Panc1 (cell line): ENCODE measurements at places on chromosomes 4 and X.

- no peak for DNase-seq
Observed at GRCh38 chrX:129984111-129984958, 1.9 kb downstream of the BCORL1 start.

GRCh38 chrX:154547245-154548027 lies at the start of gene IKBKG:
IKBKG (plus strand) TSS chrX:154547620; CDS start chrX:154552003, 4,383 bp downstream.
- DNase-seq: no peak

DNA sequence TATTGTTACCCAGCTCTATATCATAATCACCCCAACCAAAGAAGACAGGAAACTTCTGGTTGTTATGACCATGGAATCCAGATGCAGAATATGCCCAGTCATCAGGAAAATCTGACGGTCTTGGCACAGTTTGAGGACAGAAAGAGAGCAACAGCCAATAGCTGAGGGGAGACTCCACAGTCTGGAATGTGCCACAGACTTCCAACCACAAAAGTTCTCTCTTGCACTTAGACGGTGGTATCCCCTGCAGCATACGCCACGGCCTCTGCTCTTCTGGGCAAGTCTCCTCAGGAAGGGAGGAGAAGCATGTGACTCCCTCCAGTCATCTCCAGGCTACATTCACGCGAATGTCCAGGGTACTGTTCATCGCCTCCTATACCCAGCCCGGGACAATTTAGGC lies 18.4 kb downstream of the ZNF827 start:
- no peak for DNase-seq

DNA sequence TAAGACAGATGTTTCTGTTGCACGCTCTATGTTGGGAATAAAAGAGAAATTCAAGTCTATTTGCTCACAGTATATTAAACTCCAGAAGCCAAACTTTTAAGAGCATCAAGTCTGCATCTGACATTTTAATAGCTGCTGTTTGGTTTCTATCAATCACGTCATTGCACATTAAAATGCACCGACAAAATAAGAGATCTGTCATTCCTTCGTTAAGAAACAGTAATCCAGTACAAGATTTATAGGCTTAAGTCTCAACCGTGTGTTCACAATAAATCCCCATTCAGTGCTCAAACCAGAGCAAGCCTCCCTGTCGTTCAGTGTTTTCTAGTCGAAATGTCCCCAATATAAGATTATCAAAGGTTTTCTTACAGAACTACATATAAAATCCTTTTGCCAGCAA lies 89.0 kb upstream of the BMPR1B start:
- DNase-seq: no peak

DNA sequence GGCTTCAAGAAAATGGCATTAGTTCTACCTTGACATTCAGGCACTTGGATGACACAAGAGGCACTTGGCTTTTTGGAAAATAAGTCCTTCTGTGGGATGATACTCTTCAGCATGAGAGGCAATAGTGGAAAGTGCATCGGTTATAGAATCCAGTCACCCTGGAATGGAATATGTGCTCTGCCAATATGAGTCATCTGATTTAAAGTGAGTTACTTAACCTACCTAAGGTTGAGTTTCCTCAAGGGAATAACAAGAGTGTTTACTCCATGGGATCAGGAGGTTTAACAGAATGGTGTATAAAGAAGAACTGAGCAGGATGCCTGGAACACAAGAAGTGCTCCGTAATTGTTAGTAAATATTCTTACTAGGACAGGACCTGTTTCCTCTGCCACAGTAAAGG lies 10.7 kb downstream of the SLC39A8 start:
- no peak for DNase-seq

DNA sequence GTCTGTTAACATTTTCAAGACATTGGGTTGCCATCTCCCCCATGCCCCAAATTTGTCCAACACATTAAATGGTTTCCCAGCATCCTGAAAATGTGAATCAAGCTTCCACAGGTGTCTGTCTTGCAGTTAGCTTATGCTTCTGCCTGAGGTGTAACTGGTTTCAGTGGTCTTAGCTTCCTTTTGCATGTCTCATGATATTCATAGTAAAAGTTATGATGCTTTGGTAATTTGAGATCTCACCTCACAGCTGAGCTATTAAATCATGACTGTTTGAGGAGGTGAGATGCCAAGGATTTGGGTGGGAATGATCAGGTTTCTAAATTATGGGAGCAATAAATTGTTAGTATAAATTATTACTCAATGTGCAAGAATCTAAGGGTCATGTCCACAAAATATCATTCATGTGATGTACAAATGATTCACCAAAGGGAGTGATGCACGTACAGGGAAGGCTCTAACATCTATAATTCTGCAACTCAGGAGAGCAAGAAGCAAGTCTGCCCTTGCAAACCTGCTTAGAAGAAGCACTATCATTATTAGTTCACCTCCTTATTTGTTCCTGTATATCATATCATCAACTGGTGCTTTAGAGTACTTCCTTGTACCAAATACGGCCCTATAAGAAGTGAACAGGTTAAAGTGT lies 17.1 kb upstream of the RAI2 start:
- no peak for DNase-seq

DNA sequence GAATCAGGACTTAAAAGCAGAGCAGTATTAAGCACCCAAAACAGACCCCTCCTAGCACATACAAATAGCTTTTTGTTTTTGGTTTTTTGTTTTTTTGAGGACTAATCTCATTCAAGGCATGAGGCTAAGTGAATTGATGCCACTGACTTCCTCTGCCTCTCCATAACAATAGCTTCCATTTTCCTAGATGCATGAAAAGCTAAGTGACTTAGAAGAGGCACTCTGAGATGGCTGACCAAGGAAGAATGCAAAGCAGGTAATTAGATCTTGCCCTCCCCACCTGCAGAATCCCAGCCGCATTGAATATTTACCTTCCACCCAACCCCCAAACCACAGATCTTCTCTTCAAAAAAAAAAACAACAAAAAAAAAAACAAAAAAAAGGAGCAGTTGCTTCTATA lies 7.4 kb upstream of the KDR start:
- no peak for DNase-seq

DNA sequence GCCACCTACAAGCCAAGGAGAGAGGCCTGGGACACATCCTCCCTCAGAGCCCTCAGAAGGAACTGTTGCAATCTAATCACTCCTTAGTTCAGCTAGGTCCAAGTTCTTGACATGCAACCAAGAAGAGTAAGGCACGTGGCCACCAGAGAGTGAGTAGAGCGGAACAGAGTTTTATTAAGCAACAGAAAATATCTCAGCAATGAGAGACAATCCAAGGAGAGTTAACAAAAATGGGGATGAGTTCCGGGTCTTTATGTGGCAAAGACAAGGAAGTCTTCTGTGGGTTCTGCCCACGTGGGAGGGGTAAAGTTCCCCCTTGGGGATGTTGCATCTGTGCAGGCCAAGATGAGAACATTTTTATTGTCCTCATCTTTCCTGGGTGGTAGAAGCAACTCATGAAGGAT lies 38.5 kb upstream of the PROM1 start:
- no peak for DNase-seq
